ENCODE measurements at places on chromosomes 2 and 18. TPM values are rescaled to one million over a fixed set of nuclear protein-coding genes. Genes with fewer than 3 reads are reported as not detected.

GRCh38 chr2:45777996-45778719 lies 126.7 kb downstream of the PRKCE start:
- no peak for DNase-seq

The NCKAP1 gene
- total RNA-seq = 4.9 TPM

The UGT1A3 gene
- not detected for total RNA-seq

The IL1F10 gene
- not detected for total RNA-seq

The GALNT3 gene
- total RNA-seq = 2.7 TPM

- no peak for DNase-seq
These were observed 963.6 kb downstream of the BCL11A start for GRCh38 chr2:59589881-59590280.

GRCh38 chr2:205734436-205735037 lies 52.2 kb downstream of the NRP2 start:
- no peak for DNase-seq

The LCT gene
- total RNA-seq = 0.06 TPM

The KHK gene
- total RNA-seq = 8.6 TPM

DNA sequence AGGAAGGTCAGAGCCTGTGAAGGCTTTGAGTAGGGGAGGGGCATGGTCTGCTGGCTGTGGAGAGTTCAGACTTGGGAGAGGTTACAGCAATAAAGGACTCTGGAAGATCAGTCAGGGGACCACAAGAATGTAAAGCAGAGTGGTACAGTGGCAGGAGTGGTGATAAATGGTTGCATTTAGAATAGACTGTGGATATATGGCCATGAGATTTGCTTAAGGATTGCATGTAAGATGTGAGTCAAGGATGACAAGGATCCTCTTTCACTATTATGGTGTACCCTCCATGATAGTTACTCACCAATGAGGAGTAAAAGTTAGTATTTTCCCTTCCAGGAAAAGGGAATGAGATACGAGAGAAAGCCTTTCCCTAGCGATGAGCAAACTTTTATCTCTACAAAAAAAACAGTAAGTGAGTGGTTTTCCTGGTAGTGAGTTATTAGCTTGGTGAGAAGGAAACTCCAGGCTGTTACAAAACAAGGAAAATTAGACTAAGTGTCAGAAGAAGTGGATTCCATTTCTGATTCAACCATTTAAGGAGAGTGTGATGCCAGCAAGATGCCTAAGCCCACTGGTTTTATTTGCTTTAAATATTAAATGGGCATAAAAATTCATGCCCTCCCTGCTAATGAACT lies 818.0 kb upstream of the ACVR2A start:
- DNase-seq = no peak

- DNase-seq = no peak
These were observed 22.0 kb downstream of the KATNAL2 start for GRCh38 chr18:46939337-46939963.
